Upper lobe of left lung (tissue), 6 donors: ENCODE measurements at places on chromosomes 12 and 14. TPM values are rescaled to one million over a fixed set of nuclear protein-coding genes. Genes with fewer than 3 reads are reported as not detected.

BEGAIN gene
- 1.3 TPM for total RNA-seq

FGF6 gene
- total RNA-seq, result not detected

- peaks cover 23% of the 10 kb centered on the region for H3K4me1 ChIP-seq
- no peak for DNase-seq
- H3K27ac ChIP-seq, result no peak overlapping the region
- H3K36me3 ChIP-seq, result no peaks in the 10 kb centered on the region
- no peak overlapping the region for H3K4me3 ChIP-seq
Measured at GRCh38 chr14:60510254-60510950, 1.5 kb downstream of the SIX6 start.

GRCh38 chr12:107635139-107635538 lies 50.5 kb upstream of the PWP1 start:
- H3K27ac ChIP-seq, result no peak overlapping the region
- H3K36me3 ChIP-seq, result no peaks in the 10 kb centered on the region
- no peaks in the 10 kb centered on the region for H3K4me1 ChIP-seq
- H3K4me3 ChIP-seq, result no peak overlapping the region
- H3K27me3 ChIP-seq, result no peaks in the 10 kb centered on the region

GRCh38 chr12:70823182-70823976 lies 97.2 kb downstream of the PTPRR start:
- no peaks in the 10 kb centered on the region for H3K36me3 ChIP-seq
- no peaks in the 10 kb centered on the region for H3K27me3 ChIP-seq
- no peaks in the 10 kb centered on the region for H3K4me1 ChIP-seq
- DNase-seq, result no peak
